ENCODE measurements at places on chromosomes 5 and 9.
A peak's percentile ranks its signal among the peaks of the same experiment; 100 is the strongest.

- H3K4me1 ChIP-seq, result no peaks in the 10 kb centered on the region
- H3K4me3 ChIP-seq, result no peak overlapping the region
- H3K27me3 ChIP-seq, result no peaks in the 10 kb centered on the region
- DNase-seq, result no peak
- H3K36me3 ChIP-seq, result no peaks in the 10 kb centered on the region
- H3K27ac ChIP-seq, result no peak overlapping the region
These were observed 14.8 kb downstream of the REEP5 start for GRCh38 chr5:112907166-112907631.

DNA sequence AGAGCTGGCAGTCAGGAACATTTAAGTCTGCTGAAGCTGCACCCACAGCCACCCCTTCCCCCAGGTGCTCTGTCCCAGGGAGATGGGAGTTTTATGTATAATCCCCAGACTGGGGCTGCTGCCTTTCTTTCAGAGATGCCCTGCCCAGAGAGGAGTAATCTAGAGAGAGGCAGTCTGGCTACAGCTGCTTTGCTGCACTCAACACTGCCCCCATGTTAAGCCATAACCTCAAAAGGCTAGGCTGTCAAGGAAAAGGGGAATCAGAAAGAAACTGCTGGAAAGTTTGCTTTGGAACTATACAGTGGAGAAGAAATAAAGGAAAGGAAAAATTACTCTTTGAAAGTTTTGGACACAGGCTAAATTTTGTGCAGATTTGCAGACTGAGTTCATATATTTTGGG lies 127.2 kb downstream of the MACIR start:
- no peaks in the 10 kb centered on the region for H3K36me3 ChIP-seq
- H3K27ac ChIP-seq, result no peak overlapping the region
- H3K4me1 ChIP-seq, result no peaks in the 10 kb centered on the region
- no peaks in the 10 kb centered on the region for H3K27me3 ChIP-seq

DNA sequence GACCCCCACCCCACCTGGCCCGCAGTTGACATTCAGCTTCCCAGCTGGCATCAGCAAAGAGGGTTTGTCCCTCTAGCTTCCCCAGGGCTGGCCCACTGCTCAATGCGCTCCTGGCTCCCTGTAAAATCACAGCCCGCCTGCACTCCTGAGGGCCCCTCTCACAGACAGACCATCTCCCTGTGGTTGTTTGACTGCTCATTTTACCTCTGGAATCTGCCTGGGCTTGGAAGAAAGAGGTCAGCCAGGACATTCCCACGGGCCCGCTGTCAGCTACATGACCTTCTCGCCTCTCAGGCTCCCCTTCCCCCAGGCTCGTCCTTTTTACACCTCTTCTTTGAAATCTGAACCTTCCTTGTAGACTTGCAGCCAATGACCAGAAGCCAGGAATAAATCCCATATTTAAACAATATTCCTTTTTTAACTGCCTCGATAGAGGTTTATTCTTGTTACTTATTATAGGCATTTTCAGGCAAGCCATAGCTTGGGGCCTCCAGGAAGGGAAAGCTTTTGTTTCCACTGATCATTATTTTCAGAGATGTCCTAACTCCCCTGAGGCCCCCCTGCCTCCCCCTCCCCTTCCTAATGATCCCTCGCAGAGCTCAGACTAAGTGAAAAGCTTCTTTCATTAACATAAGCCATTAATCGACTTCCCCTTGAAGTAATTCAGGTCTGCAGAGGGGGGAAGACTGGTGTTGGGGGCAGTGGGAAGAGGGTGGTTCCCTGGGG lies 76.3 kb upstream of the IQGAP2 start:
- no peak for DNase-seq
- H3K4me1 ChIP-seq, result peaks cover 62% of the 10 kb centered on the region
- H3K4me3 ChIP-seq, result no peak overlapping the region

DNA sequence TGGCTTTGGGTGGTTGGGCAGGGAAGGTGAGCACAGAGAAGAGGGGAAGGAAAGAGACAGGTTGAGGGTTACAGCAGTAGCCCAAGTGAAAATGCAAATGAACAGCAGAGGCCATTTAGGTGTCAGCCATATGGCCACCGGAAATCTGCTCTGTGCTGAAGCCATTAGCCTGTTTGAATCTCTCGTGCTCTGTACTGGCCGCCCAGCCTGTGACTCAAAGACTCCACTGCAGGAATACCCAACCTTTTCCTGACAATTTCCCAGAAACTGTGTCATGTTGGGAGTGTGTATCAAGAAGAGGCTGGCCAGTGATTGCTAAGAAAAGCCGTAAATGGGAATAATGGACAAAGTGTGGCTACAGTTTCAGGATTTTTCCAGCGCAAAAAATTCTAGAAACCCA lies 35.9 kb upstream of the RAI14 start:
- no peaks in the 10 kb centered on the region for H3K4me1 ChIP-seq
- no peak overlapping the region for H3K4me3 ChIP-seq
- no peaks in the 10 kb centered on the region for H3K36me3 ChIP-seq
- H3K27me3 ChIP-seq, result no peaks in the 10 kb centered on the region
- no peak overlapping the region for H3K27ac ChIP-seq
- DNase-seq, result no peak

- no peaks in the 10 kb centered on the region for H3K27me3 ChIP-seq
- H3K4me3 ChIP-seq, result peak within 1 kb of the TSS; percentile 79
- 0 out of 2 replicates have a peak, but pooled peaks cover 1% of the 10 kb centered on the region for H3K36me3 ChIP-seq
- H3K27ac ChIP-seq, result peak within 1 kb of the TSS; percentile 57
These were observed at the start of gene GPX3 for GRCh38 chr5:151020304-151021110. GPX3 (plus strand) TSS chr5:151020591; CDS start chr5:151020655, 64 bp downstream.

GRCh38 chr9:133347515-133347984 lies 381 bp downstream of the MED22 start:
- no peak for DNase-seq
- peak overlapping the region; percentile 85 for H3K4me3 ChIP-seq
- H3K36me3 ChIP-seq, result peaks cover 17% of the 10 kb centered on the region
- peaks cover 10% of the 10 kb centered on the region for H3K4me1 ChIP-seq

- H3K36me3 ChIP-seq, result no peaks in the 10 kb centered on the region
- no peak overlapping the region for H3K4me3 ChIP-seq
- H3K27me3 ChIP-seq, result no peaks in the 10 kb centered on the region
- DNase-seq, result no peak
- H3K4me1 ChIP-seq, result peaks cover 17% of the 10 kb centered on the region
These were observed 80.6 kb upstream of the ZNF366 start for GRCh38 chr5:72587661-72588308.

- peaks cover 5% of the 10 kb centered on the region for H3K4me1 ChIP-seq
- H3K27me3 ChIP-seq, result no peaks in the 10 kb centered on the region
- no peak overlapping the region for H3K27ac ChIP-seq
These were observed 37.3 kb downstream of the KCTD16 start for GRCh38 chr5:144207875-144208444.

DNA sequence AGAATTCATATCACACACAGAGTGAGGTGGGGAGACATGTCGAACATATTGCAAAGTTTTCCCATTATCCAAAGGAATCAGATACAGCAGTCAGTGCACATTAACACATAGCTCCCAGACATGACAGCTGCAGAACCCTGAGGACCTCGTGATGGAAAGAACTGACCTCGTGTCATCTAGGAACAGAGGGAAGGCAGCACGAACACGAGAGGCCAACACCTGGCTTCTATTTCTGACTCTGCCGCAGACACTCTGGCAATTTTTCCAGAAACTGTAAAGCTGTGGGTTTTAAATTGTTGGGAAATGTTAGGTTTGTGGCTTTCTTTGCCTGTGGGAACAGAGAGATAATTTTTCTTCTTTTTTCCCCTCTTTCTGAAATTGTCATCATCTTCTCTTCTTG lies 315.0 kb upstream of the PIK3R1 start:
- H3K4me1 ChIP-seq, result no peaks in the 10 kb centered on the region
- DNase-seq, result no peak
- no peaks in the 10 kb centered on the region for H3K27me3 ChIP-seq
- H3K27ac ChIP-seq, result no peak overlapping the region
- H3K4me3 ChIP-seq, result no peak overlapping the region

- no peak for DNase-seq
- peaks cover 3% of the 10 kb centered on the region for H3K36me3 ChIP-seq
- H3K27me3 ChIP-seq, result no peaks in the 10 kb centered on the region
- no peaks in the 10 kb centered on the region for H3K4me1 ChIP-seq
These were observed 77.2 kb downstream of the PRRT1B start for GRCh38 chr9:131622523-131622922.

- H3K36me3 ChIP-seq, result no peaks in the 10 kb centered on the region
- H3K27me3 ChIP-seq, result no peaks in the 10 kb centered on the region
- peak overlapping the region; percentile 77 for H3K27ac ChIP-seq
- peaks cover 37% of the 10 kb centered on the region for H3K4me1 ChIP-seq
- peak; percentile 92 for DNase-seq
- H3K4me3 ChIP-seq, result no peak overlapping the region
These were observed 25.2 kb downstream of the CYFIP2 start for GRCh38 chr5:157290981-157291711.

DNA sequence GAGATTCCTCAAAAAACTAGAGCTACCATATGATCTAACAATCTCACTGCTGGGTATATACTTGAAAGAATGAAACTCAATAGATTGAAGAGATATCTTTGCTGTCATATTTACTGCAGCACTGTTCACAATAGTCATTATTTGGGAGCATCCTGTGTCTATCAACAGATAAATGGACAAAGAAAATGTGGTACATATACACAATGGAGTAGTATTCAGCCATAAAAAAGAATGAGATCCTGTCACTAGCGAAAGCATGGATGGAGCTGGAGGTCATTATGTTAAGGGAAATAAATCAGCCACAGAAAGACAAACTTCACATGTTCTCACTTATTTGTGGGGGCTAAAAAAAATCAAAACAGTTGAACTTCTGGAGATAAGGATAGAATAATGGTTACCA lies 505.7 kb upstream of the ARRDC3 start:
- no peaks in the 10 kb centered on the region for H3K27me3 ChIP-seq
- H3K36me3 ChIP-seq, result no peaks in the 10 kb centered on the region
- no peaks in the 10 kb centered on the region for H3K4me1 ChIP-seq
- no peak overlapping the region for H3K27ac ChIP-seq

GRCh38 chr5:32172923-32173266 lies 1.2 kb downstream of the GOLPH3 start:
- no peaks in the 10 kb centered on the region for H3K36me3 ChIP-seq
- H3K27ac ChIP-seq, result peak overlapping the region; percentile 98
- H3K4me3 ChIP-seq, result peak overlapping the region; percentile 98
- H3K27me3 ChIP-seq, result no peaks in the 10 kb centered on the region
- DNase-seq, result no peak

Data from Caco-2 (cell line).